Activated CD4-positive, alpha-beta T cell treated with anti-CD3 and anti-CD28 coated beads, Interleukin-2, amount 10 ng/mL, durations not matched to agents 7 days and 5 days (primary cell): ENCODE measurements at places on chromosomes 2 and 18.
A peak's percentile ranks its signal among the peaks of the same experiment; 100 is the strongest.

GRCh38 chr18:34691614-34692013, 18.5 kb upstream of the DTNA start:
- no peak for DNase-seq

- no peak for DNase-seq
Observed at GRCh38 chr2:8137801-8138200, 544.1 kb upstream of the ID2 start.

DNA sequence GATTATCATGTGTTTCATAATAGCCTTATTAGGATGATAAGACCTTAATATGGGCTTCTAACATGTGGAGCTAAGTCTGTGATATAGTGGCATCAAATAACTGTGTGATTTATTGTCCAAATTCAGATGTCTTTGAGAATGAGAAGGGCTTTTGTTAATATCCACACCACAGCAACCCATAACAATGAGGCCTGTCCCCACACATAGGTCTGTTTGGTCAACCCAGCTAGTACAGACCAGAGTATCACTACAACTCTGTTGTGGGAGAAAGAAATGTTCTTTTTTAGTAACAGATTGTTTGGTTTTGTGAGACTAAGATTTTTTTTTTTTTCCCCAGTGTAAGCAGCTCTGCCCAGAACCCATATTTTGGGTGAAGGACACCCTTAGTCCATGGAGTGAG, 439.2 kb downstream of the PIK3C3 start:
- DNase-seq: no peak

DNA sequence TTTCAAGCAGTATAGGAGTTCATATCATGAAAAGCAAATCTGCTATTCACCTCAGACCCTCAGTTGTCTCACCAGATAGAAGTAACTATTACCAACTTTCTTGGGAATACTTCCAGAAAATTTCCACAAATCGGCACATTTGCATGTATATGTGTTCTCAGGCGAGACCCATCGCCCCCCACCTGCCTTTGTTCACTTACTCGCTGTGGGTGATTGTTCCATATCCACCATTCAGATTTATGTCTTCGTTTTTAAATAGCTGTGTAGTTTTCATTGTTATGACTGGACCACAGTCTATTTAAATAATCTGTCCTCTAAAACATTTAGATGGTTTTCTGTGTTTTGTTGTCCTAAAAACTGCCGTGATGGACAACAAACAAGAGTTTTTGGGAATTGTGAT, 3.3 kb downstream of the TRIM54 start:
- DNase-seq: no peak

GRCh38 chr2:134758633-134759032, 39.8 kb upstream of the TMEM163 start:
- no peak for DNase-seq

DNA sequence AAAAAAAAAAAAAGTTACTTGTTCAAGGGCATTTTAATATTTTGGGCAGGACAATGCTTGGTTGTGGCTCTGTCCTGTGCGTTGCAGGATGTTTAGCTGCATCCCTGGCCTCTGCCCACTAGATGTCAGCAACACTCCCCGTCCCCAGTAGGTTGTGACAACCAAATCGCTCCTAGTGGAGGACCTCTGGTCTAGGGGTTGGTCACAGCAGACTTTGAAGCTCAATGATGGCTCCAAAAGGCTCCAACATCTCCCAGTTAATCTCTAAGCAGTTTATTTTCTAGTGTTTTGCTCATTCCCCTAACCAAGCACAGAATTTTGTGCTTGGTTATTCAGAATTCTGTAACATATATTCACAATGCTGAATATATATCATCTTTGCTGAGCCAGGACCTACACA, 67.0 kb downstream of the CHRNA1 start:
- DNase-seq: peak; percentile 76

DNA sequence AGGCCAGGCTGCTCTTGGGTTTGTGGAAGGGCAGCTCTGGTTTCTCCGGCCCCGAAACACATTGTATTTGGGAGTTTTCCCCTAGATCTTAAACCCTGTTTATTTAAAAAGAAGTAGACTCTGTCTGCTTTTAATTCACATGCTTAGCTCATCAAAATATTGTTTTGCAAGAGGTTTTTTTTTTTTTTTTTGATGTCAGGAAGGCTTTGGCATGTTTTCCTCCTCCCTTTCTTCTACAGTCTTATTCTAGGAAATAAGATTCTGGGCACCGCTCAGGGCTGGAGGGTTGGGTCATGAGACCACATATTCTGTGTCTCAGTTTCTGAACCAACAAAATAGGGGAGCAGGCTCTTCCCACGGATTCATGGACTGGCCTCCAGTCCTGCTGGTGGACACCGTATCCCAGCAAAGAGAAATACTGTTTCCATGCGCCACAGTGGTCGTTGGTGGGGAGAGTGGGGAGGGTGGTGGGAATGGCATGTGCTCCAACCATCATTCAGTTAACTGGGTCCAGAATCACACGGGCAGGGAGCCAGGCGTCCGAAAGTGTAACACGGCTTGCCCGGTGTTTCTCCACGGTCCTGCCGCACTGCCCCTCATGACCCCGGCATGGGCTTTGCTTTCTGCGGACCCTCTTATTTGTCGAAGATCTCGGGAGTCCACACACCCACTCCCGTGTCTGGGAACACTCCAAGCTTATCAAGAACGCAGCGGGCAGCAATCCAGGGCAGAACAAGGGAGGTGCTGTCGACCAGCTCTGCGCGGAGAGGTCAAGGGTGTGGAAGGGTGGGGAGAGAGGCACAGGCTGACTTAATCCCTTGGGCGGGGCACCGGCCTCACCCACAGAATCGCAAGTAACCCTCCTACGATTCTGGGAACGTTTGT, 176.7 kb downstream of the GLI2 start:
- no peak for DNase-seq

DNA sequence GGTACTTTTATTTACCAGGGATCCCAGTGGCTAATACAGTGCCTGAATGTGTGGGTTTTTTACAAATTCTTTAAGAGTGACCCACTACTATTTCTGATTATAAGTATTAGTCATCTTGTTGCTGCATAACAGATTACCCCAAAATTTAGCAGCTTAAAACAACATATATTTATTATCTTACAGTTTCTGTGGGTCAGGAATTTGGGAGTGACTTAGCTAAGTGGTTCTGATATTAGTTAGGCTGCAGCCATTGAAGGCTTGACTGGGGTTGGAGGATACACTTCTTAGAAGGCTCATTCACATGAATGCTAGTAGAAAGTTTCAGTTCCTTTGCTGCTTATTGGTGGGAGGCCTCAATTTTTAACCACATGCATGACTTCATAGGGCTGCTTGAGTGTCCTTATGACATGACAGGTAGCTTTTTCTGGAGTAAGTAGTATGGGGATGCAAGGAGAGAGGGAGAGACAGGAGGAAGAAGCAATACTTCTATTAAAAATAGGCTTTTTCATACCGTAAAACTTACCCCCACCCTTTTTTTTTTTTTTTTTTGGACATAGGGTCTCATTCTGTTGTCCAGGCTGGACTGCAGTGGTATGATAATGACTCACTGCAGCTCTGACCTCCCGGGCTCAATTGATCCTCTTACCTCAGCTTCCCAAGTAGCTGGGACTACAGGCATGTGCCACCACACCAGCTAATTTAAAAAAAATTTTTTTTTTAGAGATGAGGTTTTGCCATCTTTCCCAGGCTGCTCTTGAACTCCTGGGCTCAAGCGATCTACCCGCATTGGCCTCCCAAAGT, 13.3 kb upstream of the POLE4 start:
- no peak for DNase-seq

DNA sequence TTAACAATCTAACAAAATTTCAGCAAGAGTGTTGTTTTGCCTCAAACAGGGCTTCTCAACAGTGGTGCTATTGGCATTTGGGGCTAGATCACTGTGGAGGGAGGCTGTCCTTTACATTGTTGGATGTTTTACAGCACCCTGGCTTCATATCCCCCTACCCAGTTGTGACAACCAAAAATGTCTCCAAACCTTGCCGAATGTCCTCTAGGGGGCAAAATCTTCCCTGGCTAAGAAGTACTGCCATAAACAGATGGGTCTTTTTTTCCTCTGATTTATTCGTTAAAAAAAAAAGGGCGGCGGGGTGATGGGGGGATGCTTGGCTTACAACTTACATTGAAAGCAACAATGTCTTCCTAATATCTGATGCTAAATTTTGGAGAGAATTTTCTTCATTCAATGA, 207.6 kb upstream of the CCDC150 start:
- DNase-seq: no peak

DNA sequence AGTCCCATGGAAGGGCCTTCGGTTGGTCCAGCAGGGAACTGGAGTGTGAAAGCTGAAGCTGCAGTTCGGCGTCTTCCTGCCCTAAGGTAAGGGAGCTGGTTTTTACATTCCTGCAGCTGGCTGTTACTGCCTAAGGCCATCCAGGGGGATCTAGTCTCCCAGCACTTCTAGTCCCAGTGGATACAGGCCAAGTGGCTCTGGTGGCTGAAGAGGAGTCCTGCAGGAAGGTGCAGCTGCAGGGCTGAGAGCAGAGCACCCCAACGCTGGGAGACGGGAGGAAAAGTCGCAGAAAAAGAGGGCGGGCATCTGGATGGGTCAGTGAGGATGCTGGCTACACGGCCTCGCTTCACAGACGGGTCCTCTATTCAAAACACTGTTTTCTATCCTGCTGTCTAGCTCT, 225.0 kb upstream of the HS6ST1 start:
- DNase-seq: no peak

DNA sequence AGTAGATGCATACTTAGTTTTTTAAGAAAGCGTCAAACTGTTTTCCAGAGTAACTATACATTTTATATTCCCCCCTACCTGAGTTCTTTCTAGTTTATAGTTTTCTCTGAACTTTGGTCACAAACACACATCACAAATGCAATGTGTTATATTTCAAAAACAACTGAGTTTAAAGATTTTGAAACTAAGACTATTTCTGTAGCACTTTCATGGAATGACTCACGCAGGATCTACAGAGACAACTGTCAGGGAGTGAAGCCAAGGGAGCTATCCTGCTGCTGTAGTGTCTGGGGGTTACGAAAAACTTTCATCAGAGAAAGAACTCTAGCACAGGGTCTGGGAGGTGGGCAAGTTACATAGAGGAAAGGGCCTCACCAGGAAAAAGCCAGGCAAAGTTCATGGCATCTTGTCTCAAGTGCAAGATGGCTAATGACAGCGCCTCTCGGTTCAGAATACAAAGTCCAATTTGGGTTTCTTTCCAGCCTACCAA, 66.8 kb downstream of the UXS1 start:
- DNase-seq: no peak

- DNase-seq: no peak
Observed at GRCh38 chr2:232927793-232928550, 57.9 kb downstream of the SNORC start.

DNA sequence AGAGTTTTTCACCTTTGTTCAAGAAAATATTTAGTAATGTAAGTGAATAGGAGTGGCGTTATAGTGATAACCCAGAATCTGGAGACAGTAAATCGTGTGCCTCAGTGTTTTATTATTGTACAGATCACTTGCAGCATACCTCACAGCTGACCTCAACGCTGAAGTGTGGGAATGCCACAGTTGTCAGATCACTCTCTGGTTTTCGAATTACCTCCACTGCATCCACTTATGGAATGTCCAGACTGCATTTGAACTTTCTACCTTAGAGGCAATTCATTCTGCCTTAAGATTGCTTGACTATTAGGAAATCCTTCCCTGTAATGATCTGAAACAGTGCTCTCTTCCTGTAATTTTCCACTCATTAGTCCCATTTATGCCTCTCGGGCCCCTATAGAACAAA, 164.5 kb upstream of the ALPP start:
- DNase-seq: no peak

GRCh38 chr2:167187978-167188967, 300.0 kb downstream of the XIRP2 start:
- DNase-seq: no peak

- DNase-seq: no peak
Observed at GRCh38 chr2:14417551-14417950, 215.0 kb upstream of the LRATD1 start.

DNA sequence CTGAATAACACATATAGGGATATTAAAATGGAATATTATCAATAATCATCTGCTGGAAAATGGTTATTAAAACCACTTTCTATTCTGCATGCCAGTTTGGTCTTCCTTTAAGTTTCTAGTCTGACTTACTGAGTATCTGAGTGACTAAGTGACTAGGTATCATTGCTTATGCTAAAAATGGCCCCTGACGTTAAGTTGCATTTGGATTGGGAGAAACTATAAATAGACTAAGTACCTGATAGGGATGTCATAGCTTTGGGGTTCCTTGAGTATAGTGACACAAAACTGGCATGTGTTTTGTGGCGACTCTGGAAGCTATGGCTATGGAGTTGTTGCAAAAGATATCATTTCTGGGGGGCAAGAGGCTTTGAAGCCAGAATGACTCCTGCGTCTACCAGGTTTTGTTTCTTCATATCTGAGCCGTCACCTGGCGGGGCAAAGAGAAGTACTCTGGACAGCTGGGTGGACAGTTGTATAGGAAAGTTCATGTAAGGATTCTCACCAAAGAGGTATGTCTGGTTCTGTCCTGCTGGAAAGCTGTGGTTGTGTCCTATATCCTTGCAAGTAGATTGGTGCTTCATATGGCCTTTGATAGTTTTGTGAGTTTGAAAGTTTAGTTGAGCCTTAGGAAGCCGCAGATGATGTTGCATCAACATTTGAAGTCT, 17.9 kb downstream of the ITGAV start:
- DNase-seq: no peak

GRCh38 chr2:3159782-3160545, 217.7 kb downstream of the EIPR1 start:
- no peak for DNase-seq

DNA sequence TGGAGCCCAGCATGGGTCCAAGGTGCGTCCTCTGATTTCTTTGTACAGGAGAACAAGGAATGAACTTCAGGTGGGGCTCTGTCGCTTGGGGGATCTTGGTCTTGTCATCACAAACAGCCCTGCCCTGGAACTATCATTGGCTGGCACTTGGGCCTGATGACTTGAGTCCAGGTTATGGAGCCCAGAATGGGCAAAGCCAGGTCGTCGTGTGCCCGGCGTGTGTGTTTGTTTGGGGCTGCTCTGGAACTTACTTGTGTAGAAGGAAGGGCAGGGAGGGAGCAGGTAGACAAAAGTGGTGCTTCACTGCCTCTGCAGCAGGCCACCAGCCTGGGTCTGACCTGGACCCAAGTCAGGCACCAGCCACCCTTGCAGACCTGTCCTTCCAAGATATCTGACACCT, 306.3 kb upstream of the HS6ST1 start:
- no peak for DNase-seq

GRCh38 chr2:186263673-186264250, 222.3 kb upstream of the ZC3H15 start:
- DNase-seq: no peak

GRCh38 chr18:52007105-52007504, 332.9 kb upstream of the DCC start:
- DNase-seq: no peak

- DNase-seq: no peak
Observed at GRCh38 chr2:18650221-18650620, 60.9 kb upstream of the NT5C1B start.

GRCh38 chr2:138245310-138245709, 256.3 kb upstream of the SPOPL start:
- no peak for DNase-seq

- DNase-seq: no peak
Observed at GRCh38 chr2:104746299-104746698, 107.6 kb upstream of the POU3F3 start.

- DNase-seq: no peak
Observed at GRCh38 chr2:214035091-214035852, 375.6 kb upstream of the VWC2L start.
